ENCODE measurements at places on chromosomes 3 and 15.

GRCh38 chr3:142117056-142117851, 32.1 kb downstream of the TFDP2 start:
- DNase-seq, result no peak

DNA sequence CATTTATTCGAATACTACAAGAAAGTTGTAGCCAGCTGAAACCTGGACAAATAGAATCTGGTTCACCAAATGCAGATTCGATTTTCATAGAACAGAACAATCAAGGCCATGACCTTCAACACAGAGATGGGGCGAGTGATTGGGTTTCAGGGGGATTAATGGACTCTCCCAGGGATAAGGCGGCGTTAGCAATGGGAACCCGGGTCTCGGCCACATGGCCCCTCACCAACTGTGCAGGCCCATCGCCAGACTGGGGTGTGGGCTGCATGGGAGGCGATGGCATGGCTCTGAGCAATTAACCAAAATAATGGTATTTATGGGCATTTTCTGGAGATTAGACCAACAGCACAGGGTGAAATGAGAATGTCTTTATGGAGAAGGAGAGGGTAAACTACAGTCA, 34.2 kb downstream of the VGLL4 start:
- DNase-seq, result no peak

GRCh38 chr3:63979093-63979885, 44.0 kb downstream of the PSMD6 start:
- DNase-seq, result no peak

GRCh38 chr3:48118928-48119327, 69.3 kb downstream of the CDC25A start:
- DNase-seq, result no peak

DNA sequence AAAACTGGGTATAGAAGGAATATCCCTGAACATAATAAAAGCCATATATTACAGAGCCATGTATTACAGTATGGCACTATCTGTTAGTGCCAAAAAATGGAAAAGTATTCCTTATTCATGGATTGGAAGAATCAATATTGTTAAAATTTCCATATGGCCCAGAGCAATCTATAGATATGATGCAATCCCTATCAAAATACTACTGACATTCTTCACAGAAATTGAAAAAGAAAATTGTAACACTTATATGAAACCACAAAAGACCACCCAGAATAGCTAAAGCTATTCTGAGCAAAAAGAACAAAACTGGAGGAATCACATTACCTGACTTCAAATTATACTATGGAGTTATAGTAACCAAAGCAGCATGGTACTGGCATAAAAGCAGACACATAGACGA, 218.8 kb downstream of the PLCL2 start:
- DNase-seq, result no peak

Data from stimulated activated CD8-positive, alpha-beta memory T cell treated with anti-CD3 and anti-CD28 coated beads, Interleukin-4, amount 100 ng/mL, for 24 hours (primary cell).